ENCODE measurements at places on chromosomes 12 and 14. TPM values are rescaled to one million over a fixed set of nuclear protein-coding genes. Genes with fewer than 3 reads are reported as not detected.

The IL26 gene
- not detected for total RNA-seq

GRCh38 chr12:91978143-91978542 lies 167.5 kb downstream of the BTG1 start:
- no peak for DNase-seq
- no peaks in the 10 kb centered on the region for H3K27me3 ChIP-seq
- H3K4me3 ChIP-seq, result no peak overlapping the region
- no peaks in the 10 kb centered on the region for H3K36me3 ChIP-seq
- H3K27ac ChIP-seq, result no peak overlapping the region
- H3K4me1 ChIP-seq, result no peaks in the 10 kb centered on the region

- no peaks in the 10 kb centered on the region for H3K27me3 ChIP-seq
- H3K27ac ChIP-seq, result no peak overlapping the region
- DNase-seq, result no peak
- H3K36me3 ChIP-seq, result no peaks in the 10 kb centered on the region
- peaks cover 7% of the 10 kb centered on the region for H3K4me1 ChIP-seq
Observed at GRCh38 chr12:95337146-95337545, 119.5 kb downstream of the VEZT start.

DNA sequence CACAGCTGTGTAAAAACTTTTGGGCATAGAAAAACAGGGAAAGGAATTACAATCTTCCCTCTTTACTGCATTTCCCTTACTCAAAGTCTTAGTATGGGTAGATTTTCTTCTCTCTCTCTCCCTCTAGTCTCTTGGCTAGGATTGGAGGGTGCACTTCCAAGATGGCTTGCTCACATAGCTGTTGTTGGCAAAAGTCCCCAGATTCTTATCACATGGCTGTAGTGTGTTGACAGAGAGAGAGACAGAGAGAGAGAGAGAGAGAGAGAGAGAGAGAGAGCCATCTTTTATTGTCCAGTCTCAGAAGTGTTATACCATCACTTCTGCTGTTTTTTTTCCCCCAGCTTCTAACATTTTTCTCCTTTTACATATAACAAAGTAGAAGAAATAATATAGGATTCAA lies 6.3 kb upstream of the OR4E2 start:
- no peaks in the 10 kb centered on the region for H3K27me3 ChIP-seq
- no peaks in the 10 kb centered on the region for H3K36me3 ChIP-seq

DNA sequence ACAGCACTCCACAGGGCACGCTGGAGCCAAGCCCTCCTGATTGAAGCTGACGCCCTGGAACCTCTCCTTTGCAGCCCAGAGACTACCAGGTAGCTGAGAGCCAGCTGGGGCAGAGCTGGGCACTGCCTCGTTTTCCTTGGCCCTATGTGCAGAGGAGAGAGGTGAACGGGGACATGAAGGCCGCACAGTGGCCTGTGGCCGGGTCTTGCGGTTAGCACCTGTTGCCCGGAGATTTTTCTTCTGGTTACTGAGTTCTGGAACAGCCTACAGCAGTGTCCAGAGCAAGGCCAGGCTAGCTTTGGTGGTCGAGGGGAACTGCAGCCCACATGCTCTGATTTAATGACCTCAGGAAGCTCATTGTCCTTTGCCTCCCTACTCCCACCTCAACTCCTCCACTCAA lies 201.3 kb upstream of the PRMT8 start:
- no peak overlapping the region for H3K4me3 ChIP-seq
- H3K4me1 ChIP-seq, result peaks cover 4% of the 10 kb centered on the region
- H3K36me3 ChIP-seq, result no peaks in the 10 kb centered on the region
- H3K27me3 ChIP-seq, result no peaks in the 10 kb centered on the region
- no peak overlapping the region for H3K27ac ChIP-seq

GRCh38 chr12:57001448-57001906 lies 4.9 kb downstream of the ZBTB39 start:
- H3K36me3 ChIP-seq, result peaks cover 11% of the 10 kb centered on the region
- H3K4me1 ChIP-seq, result peaks cover 5% of the 10 kb centered on the region
- DNase-seq, result peak; percentile 77
- H3K27ac ChIP-seq, result no peak overlapping the region
- H3K27me3 ChIP-seq, result no peaks in the 10 kb centered on the region
- no peak overlapping the region for H3K4me3 ChIP-seq

- H3K4me3 ChIP-seq, result no peak overlapping the region
- no peaks in the 10 kb centered on the region for H3K36me3 ChIP-seq
- no peak for DNase-seq
- no peaks in the 10 kb centered on the region for H3K27me3 ChIP-seq
- H3K4me1 ChIP-seq, result peaks cover 19% of the 10 kb centered on the region
Observed at GRCh38 chr14:103112400-103113243, 10.6 kb upstream of the TNFAIP2 start.
